Panc1 (cell line): ENCODE measurements at places on chromosomes 4 and X. TPM values are rescaled to one million over a fixed set of nuclear protein-coding genes. Genes with fewer than 3 reads are reported as not detected.

Gene SLC25A6
- total RNA-seq, result 125 TPM

Gene SMIM31
- not detected for total RNA-seq

DNA sequence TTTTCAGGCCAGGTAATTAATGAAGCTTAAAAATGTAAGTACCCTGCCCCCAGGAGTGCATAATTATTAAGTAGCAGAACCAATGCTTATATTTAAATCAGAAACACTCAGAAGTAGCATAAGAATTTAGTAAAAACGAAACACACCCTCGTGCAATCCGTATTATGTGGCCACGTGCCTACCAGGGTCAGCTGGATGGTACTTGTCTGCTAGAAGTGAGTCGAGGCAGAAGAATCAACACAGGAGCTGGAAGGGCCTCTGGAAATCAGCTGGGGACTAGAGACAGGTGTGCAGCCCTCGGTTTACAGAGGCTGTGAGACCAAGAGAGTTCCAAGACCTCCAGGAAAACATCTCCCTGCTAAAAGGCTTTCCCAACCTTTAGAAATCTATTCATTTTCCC, 559 bp upstream of the FAM47E start:
- no peaks in the 10 kb centered on the region for H3K36me3 ChIP-seq
- no peaks in the 10 kb centered on the region; the same call in 1 of the 2 replicates for H3K4me1 ChIP-seq
- DNase-seq, result no peak

Gene ARMCX4
- 5.0 TPM for total RNA-seq

DNA sequence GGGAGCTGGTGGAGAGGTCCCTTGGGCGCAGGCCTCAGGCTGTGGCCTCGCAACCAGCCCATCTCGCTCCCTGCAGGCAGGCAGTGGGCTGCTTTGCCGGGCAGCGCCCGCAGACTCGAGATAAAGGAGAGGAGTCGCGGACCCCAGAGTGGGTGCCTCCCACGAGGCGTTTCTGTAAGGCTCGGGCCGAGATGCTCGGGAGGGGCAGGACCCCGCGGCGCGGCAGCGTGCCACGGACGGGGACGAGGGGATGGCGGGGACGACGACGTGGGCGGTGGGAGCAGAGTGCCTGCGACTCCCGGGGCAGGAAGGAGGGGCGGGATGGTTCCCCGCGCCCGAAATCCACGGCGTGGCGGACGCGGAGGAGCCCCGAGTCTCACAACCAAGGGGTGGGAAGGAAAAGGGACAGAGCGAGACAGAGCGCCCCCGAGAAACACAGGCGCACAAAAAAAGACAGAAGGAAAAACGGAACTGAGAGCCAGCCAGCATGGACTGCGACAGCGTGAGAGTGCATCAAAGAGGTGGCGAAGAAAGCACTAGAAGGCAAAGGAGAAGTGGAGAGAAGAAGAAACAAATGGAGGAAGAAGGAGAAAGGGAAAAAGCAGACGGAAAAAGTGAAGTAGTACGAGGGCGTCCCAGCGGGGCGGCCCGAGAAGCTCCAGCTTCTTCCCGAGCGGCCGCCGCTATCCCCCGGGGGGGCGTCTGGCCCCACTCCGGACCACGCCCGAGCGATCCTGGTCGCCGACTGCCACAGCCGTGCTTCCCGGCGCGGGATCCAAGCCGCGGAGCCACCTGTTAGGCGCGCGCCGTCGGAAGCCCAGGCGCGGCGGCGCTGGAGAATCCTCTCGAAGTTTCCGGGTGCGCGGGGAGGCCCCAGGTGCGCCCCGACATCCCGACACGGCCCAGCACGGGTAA, 1.5 kb downstream of the BEND4 start:
- no peak overlapping the region for H3K4me3 ChIP-seq
- H3K27me3 ChIP-seq, result 0 out of 2 replicates have a peak, but pooled peaks cover 2% of the 10 kb centered on the region
- no peak for DNase-seq
- no peaks in the 10 kb centered on the region for H3K36me3 ChIP-seq
- no peak overlapping the region for H3K27ac ChIP-seq
- H3K4me1 ChIP-seq, result no peaks in the 10 kb centered on the region

Gene MAGEA8
- total RNA-seq, result not detected

Gene SYP
- 12.4 TPM for total RNA-seq

Gene PLAC1
- 0.51 TPM for total RNA-seq

Gene MAGEE2
- total RNA-seq, result not detected

DNA sequence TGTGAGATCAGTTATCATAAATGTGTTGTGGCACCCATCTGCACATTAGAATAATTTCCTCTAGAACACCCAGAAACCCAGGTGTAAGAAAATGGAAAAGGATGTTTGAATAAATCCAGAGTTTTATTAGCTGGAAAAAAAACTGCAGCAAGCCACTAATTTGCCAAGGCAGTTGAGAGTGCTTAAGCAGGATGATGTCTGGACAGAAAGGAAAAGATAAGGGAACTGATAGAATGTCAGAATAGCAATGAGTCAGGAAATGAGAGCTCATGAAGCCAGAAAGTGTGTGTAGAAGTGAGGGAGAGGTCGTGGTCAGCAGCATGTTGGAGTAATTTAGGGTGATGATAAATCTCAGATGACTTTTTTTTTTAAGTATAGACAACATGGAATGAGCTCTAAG, 15.2 kb upstream of the NEUROG2 start:
- H3K27ac ChIP-seq, result no peak overlapping the region
- no peaks in the 10 kb centered on the region for H3K4me1 ChIP-seq
- no peaks in the 10 kb centered on the region for H3K36me3 ChIP-seq
- DNase-seq, result no peak
- H3K27me3 ChIP-seq, result no peaks in the 10 kb centered on the region; the same call in 1 of the 2 replicates
- H3K4me3 ChIP-seq, result no peak overlapping the region

DNA sequence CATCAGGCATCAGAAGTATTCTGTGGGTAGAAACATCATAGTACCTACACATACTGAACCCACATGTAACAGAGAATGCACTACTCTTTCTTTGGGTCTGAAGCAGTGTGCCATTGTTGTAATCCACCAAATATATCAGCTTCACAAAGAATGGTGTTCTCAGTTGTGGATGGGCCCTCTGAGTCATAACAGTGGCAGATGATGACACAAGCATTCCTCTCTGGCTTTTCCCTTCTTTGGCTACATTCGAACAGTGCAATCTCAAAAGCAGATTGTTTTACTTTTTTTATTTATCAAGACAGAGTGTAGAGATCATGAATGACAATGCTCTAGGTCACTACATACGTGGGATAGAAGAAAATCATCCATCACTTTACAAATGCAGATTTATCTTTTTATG, 247.2 kb upstream of the EPHA5 start:
- no peak overlapping the region for H3K27ac ChIP-seq
- no peaks in the 10 kb centered on the region for H3K36me3 ChIP-seq

DNA sequence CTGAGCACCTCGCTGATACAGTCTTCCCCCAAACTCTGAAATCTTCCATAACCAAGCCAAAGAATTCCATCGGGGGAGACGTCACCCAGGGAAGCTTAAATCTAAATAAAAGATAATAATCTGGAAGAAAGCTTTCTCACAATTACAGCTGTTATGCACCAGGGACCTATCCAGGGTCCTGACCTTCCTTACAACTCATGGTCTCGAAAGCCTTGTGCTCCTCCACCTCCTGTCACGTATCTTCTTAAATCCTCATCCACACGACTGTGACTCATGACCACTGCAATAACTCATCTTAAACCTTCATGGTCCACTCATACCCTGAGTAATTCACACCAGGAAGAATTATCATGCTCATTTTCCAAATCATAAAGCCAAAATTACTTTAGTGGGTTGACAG, 166.8 kb upstream of the FRG1 start:
- no peaks in the 10 kb centered on the region for H3K27me3 ChIP-seq
- DNase-seq, result no peak
- H3K36me3 ChIP-seq, result no peaks in the 10 kb centered on the region
